ENCODE measurements at places on chromosomes 11 and 22.
A peak's percentile ranks its signal among the peaks of the same experiment; 100 is the strongest.

GRCh38 chr22:39502109-39502788 is at the start of gene MIEF1:
MIEF1 (plus strand) TSS chr22:39502290; CDS start chr22:39511295, 9,005 bp downstream.
- DNase-seq = peak; percentile 99

- no peak for DNase-seq
Observed at GRCh38 chr22:38602166-38602565, 32.2 kb upstream of the DMC1 start.

DNA sequence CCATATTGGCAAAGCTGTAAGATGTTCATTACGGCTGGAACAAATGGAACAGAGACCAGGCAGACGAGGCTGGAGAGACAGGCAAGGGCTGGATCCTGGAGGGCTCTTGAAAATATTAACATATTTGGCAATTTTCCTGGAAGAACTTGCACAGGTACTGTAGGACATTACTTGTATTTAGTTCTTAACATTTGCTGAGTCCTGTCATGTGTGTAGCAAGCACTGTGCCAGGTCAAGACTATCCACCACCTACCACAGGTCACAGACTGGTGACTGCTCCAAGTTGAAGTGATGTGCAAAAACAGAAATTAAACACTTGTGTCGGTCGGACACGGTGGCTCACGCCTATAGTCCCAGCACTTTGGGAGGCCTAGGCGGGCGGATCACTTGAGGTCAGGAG is 58.7 kb upstream of the TNRC6B start:
- DNase-seq = no peak

- no peak for DNase-seq
Observed at GRCh38 chr11:13008061-13008435, 1.1 kb upstream of the RASSF10 start.

GRCh38 chr22:17928391-17928790 is 96.0 kb downstream of the MICAL3 start:
- no peak for DNase-seq

GRCh38 chr11:77205467-77206263 is 77.6 kb downstream of the MYO7A start:
- no peak for DNase-seq

DNA sequence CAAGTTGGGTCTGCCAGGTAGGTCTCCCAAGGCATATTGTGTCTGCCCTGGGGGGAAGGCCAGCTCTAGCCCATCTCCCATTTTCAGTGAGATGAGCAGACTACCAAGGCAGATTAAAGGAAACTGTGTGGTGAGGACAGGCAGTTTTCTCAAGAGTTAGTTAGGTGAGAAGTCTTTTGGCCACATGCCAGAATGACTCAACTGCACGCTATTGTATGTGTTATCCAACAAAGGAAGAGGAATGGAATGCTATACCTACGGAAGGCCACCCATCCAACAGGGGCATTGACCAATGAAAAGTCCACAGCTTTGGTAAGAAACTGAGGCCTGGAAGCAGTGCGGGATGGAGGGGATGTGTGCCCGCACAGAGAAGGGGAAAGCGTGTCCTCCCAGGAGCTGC is 941.7 kb downstream of the NTM start:
- DNase-seq = peak; percentile 64

DNA sequence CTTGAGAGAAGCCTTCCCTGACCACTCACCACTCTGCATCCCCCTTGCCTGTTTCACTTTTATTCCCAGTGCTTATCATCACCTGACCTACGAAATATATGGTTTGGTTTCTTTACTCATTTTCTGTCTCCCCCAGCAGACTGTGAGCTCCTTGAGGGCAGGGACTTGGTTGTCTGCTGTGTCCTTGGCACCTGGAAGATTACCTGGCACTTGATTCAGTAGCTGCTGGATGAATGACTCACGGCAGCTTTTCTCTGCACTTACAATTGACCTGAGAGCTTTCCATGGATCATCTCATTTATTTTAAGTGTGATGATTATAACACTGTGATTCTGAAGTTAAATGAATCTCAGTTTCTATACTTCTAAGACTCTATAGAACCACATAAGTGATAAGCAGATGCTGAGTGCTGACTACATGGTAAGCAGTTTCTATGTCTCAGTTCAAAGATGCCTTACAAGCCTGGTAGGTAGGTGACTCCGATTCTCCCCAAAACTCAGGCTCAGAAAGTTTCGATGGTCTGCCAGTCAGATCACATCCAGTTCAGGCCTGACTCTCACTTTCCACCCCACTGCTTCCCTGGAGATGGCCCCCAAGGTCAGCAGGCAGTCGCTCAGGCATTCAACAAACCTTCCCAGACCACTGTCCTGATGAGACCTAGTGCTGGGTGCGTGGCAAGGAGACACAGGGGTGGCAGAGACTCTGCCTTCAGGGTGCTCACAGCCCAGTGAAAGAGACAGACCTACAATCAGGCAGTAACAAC is 11.6 kb downstream of the IL2RB start:
- DNase-seq = no peak

- no peak for DNase-seq
Observed at GRCh38 chr22:45648301-45649117, 23.1 kb upstream of the ATXN10 start.

DNA sequence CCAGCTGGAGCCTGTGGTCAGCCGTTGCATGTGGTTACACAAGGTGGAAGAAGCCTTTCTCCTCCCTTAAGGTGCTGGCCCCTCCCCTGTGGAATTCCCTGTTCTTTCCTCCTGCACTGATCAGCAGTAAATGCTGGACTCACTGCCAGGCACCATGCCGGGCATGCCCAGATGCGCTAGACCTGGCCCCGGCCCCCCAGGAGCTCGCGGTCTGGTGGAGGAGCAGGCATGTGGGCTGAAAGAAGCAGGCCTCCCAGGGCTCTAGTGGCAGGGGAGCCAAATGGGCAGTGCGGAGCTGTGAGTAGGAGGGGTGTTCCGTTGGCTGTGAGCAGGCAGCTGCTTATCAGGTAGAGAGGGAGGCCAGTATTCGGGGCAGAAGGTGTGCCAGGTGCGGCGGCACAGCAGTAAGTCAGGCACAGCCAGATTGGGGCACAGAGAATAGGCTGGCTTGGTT is 10.2 kb downstream of the DGKZ start:
- DNase-seq = no peak

- DNase-seq = no peak
Observed at GRCh38 chr22:48919851-48920589, 907.7 kb downstream of the BRD1 start.

GRCh38 chr22:32329202-32329645 is 28.4 kb upstream of the RFPL3 start:
- DNase-seq = no peak

DNA sequence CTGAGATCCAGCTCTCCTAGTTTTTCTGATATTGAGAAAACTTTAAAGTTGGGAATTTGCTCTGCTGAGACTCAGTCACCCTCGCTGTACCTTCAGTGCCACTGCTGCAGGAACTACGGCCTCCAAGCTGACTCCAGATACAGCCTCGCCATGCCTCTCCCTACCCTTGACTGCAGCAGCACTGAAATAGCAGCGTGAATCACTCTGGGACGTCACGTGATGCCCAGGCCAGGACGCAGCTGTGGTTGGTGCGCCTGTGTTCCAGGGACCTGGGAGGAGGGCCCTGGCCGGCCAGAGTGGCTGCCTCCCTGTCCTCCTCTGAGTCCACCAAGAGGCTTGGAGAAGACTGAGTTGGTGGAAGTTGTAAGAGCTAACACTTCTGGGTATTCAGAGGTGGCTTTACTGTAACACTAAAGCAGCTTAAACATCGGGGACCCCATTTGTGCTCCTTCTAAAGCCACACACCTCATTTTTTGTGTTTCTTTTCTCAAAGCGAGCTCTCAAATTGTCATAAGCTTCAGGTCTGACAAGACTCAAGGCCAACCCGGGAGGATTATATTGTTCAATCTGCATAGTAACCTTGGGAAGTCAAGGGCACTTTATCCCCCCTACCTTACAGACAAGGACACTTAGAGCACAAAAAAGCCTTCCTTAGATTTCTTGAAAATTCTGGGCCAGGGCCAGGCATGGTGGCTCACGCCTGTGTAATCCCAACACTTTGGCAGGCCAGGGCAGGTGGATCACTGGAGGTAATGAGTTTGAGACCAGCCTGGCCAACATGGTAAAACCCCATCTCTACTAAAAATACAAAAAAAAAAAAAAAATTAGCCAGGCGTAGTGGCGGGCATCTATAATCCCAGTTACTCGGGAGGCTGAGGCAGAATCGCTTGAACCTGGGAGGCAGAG is 4.2 kb upstream of the STIP1 start:
- peak; percentile 92 for DNase-seq

DNA sequence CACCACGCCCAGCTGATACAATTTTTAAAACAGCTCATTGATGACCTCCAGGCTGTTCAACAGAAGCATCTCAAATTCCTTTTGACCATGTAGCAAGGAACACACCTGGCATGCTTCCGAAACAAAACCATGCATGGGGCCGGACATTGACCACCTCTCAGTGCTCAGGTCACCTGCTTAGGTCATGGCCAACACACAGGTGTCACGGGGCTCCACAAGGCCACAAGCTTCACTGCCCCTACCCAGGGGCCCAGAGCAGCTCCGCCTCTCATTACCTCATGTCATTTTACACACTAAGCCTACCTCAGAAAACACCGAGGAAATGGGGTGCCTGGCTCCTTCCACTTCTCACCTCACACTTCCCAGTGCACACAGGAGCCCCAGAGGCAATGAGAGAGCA is 26.6 kb downstream of the YPEL1 start:
- no peak for DNase-seq

DNA sequence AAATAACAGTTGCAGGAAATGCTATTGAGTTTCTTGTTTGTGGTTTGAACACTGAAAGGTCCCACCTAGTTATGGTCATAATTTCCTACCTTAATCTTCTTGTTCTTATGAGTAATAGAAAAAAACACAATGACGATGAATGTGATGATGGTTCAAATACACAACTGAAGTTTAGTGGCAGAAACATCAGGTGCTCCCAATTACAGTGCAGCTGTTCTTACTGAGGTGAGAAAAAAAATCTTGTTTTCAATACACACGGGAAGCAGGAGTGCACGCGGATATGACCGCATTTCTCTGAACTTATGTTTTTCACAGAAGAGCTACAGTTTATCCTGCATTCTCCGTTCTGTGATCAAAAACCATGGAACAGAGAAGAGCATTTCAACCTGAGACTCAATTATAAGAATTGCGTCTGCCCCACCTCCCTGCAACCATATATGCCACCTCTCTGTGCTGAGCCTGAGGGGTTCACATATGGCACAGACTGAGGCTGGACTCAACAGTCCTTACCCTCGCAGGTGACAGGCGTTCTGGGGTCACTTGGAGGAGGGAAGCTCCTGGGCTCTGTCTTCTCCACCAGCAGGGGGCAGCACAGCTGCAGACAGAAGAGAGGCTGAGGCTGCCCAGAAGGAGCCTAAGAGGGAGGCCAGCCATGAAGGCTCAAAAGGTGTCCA is 99.7 kb upstream of the IGLL5 start:
- peak; percentile 63 for DNase-seq

DNA sequence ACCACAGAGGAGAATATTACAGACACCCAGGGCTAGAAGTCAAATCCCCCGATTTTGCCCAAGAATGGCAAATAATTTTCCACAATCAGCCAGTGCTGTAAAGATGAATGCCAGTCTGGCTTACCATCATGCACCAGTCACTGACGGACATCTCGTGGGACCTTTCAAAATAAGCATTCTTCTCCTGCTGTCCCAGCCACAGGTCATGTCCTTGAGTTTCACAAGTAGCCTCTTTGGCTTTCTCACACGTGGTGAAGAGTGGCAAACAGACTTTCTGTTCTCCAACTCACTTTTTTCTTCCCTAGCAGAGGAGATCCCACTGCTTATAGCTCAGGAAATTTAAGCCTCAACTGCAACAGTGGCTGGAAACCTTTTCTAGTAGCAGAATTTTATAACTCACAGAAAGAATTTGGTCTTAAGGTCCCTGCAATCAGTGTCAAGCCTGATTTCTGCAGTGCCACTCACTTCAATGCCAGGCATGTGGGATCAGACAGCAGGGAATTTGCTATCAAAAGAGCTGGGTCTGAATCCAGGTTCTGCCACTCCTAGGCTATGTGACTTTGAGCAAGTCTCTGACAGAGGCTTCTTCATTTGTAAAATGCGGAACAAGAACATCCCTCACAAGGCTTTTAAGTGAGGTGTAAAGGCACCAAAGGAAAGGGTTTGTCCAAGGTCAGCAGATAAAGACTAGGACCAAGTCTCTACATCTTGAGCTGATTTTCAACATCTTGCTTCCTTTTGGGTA is 3.6 kb downstream of the PIK3IP1 start:
- no peak for DNase-seq

Measured in foreskin fibroblast (primary cell).